ENCODE measurements at places on chromosomes 6 and 20.
A peak's percentile ranks its signal among the peaks of the same experiment; 100 is the strongest.

DNA sequence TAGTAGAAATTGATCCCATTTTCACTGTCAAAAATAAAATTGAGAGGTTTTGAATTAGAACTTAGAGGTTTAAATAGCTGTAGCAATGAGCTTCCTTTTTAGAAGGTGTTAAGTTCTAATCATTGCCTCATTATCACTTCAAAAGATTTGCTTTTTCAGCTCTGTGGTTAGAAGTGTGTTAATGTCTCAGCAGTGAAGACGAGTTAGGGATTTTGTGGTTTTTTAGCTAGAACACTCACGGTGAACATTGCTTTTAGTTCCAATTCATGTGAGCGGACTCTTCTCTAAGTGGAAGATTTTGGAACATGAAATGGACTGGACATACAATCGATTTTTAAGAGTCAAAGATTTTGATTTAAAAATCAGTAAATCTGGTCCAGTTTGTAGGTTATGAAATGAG is 12.7 kb upstream of the IFNGR1 start:
- no peak for DNase-seq

- DNase-seq, result no peak
Observed at GRCh38 chr6:44230034-44230675, 6.8 kb downstream of the SLC29A1 start.

DNA sequence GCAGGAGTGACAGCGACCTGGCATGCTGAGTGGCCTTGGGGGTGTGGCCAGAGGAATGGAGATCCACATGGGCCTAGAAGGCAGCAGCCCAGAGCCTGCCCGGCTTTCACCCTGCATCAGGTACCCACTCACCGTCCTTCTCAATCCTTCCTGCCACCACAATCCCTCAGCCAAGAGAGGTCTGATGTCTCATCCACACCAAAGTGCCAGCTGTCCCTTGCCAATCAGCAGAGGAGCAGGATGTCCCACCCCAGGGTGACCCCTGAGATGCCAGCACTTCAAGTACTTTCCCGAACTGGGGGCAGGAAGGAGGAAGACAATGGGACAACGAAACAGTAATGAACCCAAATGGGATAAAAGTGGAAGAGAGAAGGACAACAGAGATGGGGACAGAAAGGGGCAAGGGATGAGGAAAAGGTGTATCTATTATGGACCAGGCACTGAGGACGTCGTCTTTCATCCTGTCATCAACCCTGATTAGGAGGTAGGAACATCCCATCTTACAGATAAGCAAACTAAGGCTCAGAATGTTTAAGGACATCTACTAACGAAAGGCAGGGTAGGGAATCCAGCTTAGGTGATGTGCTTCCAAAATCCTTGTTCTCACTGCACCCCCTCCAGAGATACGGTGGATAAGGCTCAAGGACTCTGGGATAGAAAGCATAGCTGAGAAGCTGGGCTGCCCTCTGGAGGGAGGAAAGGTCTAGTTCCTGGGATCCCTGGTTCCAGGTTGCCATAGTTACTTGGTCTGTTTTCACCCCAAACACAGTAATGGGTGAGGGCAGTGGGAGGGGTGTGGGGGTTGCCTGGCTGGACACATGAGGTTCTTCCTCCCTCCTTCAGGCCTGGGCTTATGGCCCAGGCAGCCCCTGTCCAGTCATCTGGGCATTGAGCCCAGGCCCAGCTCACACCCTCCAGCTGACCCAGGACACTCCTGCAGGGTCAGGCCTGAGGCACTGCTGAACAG is 4.5 kb upstream of the TNXB start:
- DNase-seq, result peak; percentile 66

GRCh38 chr6:43887906-43888683 is 118.1 kb downstream of the VEGFA start:
- no peak for DNase-seq

- peak; percentile 49 for DNase-seq
Observed at GRCh38 chr20:17611290-17611539, 41.3 kb downstream of the DSTN start.

DNA sequence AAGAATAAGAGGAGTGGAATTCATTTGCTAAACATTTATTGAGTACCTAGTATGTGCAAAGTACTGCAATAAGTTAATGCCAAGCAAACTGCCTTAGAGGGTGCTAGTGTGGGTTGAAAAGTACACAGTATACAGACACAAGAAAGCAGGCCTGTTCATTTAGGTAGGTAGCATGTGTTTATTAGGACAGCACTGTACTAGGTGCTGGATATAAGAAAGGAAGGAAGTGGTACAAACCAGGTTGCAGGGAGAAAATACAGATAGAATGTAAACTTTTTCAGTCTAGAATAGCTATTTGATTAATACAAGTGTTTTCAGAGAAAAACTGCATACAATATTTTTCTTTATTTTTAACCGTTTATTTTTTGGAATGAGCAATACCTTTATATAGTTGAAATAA is 68.1 kb downstream of the PHF20 start:
- no peak for DNase-seq

DNA sequence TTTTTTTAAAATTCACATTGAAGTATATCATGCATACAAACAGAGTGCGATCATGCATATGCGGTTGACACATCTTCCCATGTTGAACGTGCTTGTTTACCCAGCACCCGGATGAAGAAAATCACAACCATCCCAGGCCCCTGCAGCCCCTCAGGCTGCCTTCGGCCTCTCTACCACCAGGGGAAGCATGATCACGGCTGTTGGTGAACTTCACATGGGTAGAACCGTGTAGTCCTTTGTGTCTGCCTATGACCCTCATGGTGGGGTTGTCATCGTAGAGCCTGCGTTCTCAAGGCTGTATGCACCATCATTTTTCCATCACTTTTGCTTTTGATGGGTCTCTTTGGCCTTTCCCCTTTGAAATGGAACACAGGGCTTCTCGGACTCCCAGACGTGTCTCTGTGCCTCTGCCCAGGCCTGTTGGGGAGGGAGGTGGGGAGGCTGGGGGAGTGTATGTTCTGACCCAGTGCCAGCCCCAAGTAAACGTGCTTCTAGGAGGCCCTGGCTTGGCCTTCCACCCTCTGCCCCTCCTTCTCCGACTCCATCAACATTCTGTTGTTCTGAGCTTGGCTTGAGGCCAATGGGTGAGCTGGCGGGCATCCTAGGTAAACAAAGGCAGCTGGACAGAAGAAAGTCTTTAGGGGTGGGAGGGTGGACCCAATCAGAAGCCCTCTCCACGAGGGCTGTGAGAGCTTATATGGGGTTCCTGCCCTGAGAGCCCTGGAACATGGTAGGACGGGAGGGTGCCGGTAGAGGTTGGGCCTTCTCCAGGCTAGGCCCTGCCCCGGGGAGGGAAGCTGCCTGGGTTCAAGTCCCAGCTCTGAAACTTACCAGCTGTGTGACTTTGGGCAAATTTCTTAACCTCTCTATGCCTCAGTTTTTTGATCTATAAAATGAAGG is 39.7 kb downstream of the TGM2 start:
- no peak for DNase-seq

DNA sequence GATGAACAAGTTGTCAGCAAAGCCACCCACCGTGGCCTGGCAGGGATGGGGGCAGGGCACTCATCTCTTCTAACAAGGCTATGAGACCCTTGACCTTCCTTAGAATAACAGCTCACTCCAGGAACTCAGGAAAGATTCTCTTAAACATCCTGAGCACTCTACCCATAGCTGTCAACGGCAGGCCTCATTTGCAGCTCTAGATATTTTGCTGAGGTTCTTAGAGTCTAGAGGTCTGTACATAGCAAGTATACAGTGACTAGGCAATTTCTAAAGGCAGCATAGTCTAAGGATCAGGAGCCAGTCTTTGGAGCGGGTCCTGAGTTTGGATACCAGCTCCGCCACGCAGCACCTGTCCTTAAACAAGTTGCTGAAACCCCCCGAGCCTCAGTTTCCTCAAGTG is 11.7 kb downstream of the TRERF1 start:
- no peak for DNase-seq
